Cerebellar nuclear complex (tissue), 1 donor: ENCODE measurements at places on chromosomes 3 and 15.

DNA sequence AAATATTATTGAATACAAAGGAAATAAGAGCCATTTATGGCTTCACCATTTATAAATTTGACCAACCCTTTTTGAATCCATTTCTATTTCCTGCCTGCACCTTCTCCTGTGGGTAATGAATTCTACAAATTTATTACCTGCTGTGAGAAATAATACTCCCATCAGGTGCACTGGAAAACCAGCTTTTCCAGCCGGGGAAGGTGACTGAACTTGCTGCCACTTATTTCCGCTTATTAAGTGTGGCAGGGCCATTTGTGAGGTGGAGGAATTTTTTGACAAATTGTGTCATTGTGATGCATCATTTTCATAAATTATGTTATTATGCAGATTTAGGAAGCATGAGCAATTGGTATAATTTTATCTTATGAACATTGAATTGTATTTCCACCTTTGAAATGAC is 151.1 kb downstream of the SQOR start:
- DNase-seq, result no peak

DNA sequence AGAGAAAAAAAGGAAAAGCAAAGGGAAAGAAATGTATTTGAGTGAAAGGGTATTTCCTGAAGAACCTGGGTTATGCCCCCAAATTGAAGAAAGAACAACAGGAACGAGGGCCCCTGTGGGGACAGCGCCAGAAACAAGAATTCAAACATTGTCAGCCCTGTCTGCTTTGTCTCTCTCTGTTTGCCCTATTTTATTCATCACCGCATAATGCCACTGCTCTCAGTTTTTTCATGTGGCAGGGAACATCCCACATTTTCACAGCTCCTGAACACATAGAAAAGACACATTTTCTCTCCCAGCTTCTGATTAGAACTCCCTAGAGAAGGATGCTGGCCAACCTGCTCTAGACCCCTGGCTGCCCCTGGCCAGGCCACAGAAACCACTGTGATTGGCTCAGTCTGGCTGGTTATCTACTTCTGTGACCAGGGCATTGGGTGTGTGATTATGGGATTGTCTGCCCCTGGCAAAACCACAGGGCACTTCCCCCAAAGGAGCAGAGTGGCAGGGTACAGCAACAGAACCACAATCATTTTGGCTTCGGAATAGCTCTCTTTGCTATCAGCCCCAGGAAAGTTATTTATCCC is 31.3 kb upstream of the CCDC54 start:
- DNase-seq, result no peak

DNA sequence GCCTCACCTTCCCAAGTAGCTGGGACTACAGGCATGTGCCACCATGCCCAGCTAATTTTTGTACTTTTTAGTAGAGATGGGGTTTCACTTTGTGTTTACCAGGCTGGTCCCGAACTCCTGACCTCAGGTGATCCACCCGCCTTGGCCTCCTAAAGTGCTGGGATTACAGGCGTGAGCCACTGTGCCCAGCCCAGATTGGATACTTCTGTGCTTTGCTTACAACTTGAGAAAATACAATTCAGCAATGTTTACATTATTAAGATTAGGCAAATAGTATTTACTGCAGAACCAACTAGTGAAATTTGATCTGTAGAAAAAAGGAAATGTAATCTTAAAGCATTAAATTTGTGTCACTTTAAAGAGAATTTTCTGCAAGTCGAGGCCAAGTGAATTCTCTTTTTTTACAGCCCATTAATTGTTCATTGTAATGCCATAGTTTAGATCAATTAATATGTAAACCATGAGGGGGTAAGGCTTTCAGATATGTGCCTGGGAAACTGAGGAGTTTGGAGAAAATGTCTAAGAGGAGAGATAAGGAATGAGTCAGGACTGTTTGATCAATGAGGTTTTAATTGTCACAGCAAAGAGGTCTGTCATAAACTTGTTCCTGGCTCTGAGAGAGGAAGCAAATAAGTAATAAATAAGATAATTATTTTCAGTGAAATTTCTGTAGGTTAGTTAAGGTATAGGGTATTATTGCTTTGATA is 15.3 kb downstream of the PYDC2 start:
- no peak for DNase-seq

DNA sequence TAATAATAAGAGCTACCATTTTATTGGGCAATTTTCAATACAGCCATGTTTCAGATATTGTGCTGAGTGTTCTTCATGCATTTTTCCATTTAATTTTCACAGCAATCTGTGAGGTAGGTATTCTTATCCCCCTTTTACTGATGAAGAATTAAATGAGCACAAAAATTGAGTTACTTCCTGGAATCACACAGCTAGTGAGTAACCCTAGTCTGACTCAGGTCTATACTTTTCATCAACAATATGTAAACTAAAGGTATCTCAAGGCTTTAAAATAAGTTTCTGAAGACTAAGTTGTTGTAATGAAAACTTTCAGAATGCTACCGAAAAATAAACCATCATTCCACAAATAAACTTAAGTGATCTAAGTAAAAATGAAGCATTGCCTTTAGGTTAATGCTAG is 22.3 kb downstream of the HACD2 start:
- no peak for DNase-seq

DNA sequence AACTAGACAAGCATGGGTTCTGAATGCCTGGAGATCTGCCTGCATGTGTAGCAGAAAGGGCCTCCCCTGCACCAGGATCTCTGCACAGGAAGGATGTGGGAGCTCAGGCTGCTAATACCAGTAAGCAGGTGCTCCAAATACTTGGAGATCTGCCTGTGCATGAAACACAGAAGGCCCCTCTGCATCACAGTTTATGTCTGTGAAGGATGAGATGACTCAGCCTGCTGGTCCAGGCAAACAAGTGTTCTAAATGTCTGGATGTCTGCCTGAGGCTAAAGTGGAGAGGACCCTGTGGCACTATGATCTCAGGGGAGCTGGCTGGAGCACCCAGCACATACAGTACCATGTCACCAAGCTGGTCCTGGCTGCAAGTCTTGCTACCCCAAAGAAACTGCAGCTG is 678.8 kb downstream of the MCTP2 start:
- DNase-seq, result no peak
